ENCODE measurements at places on chromosomes 7 and 10.

- no peak for DNase-seq
These were observed 7.7 kb upstream of the TMEM120A start for GRCh38 chr7:76002139-76002538.

- DNase-seq = no peak
These were observed 24.5 kb downstream of the FOXK1 start for GRCh38 chr7:4706384-4707216.

DNA sequence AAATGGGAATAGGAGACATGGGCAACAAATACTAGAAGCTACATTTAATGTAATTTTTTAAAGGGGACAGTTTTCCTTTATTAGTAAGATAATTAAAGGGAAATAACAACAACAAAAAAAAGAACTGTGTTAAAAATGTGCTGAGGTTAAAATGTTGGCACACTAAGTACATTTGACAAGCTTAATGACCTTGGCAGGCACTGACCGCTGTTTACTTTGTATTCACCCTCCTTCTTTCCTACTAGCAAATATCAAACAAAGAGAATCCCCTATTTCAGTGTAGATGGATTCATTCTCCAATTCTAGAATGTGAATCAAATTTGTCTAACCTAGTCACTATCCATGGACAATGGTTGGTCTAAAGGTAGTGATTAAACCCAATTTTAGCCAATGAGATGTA is 77.5 kb upstream of the TOMM7 start:
- no peak for DNase-seq

- no peak for DNase-seq
These were observed 4.7 kb upstream of the LANCL2 start for GRCh38 chr7:55360486-55360885.

DNA sequence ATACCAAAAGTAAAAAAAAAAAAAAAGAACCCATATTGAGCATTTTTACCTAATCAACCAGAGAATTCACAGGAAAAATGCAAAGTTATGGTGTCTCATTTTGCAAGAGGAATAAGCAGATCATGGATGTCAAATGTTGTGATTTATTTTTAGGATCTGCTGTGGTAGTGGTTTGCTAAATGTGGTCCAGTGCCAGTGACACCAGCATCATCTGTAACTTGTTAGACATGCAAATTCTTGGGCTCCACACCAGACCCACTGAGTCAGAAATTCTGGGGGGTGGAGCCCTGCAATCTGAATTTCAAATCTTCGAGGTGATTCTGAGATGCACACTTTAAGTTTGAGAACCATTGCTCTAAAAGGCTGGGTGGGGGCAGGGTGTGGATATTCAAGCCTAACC is 30.1 kb upstream of the ZEB1 start:
- DNase-seq = no peak

DNA sequence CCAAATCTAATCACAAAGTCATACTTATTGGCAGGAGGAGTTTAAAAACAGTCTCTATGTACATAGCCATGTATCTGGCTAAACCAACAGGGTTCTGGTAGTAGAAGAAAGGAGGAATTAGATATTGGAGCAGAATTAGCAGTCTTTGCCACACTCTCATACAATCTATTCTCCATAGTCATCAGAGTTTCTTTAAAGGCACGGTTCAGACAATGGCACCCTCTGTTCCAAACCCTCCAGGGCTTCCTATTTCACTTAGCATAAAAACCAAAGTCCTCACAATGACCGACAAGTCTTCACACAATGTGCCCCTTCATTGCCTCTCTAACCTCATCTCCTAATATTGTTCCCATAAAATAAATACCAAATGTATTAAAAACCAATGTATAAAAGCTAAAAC is 12.7 kb downstream of the ZNF438 start:
- DNase-seq = no peak

- no peak for DNase-seq
These were observed 377.7 kb upstream of the NUPR2 start for GRCh38 chr7:56493704-56494450.

DNA sequence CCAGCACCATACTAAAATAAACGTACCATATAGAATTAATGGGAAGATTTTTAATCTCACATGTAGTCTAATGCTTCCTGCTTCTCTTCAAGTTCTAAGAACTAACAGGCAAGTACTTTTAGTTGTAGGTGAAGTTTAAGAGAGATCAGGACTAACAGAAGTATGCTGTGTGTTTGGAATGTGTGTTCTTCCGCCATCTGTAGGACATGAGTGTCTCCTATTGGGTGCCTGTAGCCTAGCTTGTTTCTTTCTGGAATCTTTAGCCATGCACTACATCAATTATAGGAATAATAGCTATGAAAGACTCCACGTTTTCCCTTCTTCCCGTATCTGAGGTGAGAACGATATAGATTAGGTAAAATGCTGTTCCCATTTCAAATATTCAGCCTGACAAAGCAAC is 140.2 kb upstream of the AHR start:
- DNase-seq = no peak

DNA sequence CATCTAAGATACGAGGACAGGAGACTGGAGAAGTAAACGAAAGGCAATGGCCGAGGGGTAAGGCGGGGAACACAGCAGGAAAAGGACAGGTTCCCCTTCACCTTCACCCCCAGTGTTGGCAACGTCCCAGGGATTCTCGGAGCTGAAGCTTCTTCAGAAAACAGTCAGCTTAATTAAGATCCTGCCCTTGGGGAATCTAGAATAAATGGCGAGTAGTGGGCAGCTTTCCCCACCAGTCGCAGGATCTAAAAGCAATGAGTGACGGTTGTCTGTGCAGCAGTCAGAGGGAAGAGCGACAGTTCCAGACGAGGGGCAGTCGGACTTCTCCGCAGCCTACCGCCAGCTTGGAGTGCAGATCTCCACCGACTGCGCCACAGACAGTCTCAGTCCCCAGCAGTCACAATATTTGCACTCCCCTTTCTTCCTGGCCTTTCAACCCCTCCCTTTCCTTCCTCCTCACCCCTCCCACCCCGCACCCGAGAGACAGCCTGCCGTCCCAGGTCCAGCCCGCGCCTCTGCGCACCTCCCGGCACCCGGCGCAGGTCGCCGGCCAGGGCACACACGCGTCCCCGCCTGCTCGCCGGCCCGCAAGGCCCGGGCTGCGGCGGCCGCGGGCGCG is 10.9 kb upstream of the SP8 start:
- DNase-seq = no peak

GRCh38 chr7:105611856-105612775 is 30.8 kb upstream of the EFCAB10 start:
- DNase-seq = no peak

- no peak for DNase-seq
These were observed 118.6 kb upstream of the RET start for GRCh38 chr10:42958142-42958868.

GRCh38 chr7:105830405-105831301 is 45.7 kb downstream of the ATXN7L1 start:
- DNase-seq = no peak

GRCh38 chr10:88616250-88616977 is 29.9 kb downstream of the LIPJ start:
- no peak for DNase-seq

DNA sequence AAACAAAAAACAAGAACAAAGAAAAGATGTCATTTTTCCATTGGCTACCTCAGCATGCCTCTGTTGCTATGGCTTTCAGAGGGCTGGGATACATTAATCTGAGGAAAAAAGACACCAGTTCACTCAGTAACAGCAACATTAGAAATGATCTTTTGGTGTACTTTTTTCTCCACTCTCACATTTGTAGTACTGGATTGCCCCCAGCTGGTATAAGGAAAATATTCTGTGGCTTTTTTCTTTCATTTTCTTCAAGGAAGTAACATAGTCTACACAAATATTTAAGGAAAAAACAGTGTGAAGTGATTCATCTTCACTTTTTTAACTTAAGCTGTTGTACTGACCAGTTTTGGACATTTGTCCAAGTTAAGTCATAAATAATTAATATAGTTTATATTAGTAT is 482.3 kb downstream of the SORCS1 start:
- no peak for DNase-seq

DNA sequence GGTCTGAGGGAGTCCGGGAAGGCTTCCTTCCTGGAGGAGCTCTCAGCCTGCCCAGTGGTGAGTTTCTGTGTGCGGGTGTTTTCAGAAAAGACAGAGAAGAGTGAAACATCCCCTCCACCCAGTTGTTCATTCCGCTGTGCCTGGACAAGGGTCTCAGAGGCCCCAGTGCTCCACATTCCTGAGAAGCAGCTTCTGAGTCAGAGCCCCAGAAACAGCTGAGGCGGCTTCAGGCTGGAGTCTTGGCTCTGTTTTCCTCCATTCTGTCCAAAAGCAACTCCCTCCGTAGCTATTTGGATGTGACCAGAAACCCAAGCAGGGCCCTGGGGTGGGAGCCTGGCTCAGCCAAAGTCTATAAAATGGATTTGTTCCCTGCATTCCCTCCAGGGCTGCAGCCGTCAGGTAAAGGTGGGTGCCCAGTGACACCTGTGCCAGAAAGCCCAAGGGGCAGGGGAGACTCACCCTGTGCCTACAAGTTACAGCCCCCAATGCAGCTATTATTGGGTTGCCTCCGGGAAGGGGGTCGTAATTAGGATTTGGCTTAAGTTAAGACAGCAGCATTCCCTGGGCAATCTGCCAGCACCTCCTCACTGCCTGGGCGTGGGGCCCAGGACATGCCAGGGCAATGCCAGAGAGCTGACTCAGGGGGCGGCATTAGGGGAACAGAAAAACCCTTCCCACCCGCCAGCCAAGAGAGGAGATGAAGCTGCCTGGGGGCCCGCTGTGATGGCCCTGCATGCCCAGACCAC is 13.1 kb upstream of the CAMK2G start:
- peak; percentile 95 for DNase-seq

DNA sequence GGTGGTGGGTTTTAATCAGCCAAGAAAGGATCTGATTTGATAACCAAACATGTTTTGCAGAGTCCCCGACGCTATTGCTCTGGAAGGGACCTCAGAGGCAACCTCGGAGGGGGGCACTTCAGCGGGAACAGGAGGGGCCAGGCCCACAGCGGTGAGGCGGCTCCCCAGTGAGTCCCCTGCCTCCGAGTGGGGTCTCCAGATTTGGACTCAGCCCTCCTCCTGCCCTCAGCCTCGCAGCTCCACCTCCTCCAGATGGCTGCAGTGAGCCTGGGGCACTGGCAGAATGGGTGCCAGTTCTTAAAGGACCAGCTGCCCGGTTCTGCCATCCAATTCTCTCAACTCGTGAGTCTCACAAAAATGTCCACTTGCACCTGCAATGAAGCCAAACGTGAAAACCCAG is 61.0 kb upstream of the NANOS1 start:
- DNase-seq = no peak

- no peak for DNase-seq
These were observed 37.2 kb downstream of the FIGNL1 start for GRCh38 chr7:50412973-50413372.

DNA sequence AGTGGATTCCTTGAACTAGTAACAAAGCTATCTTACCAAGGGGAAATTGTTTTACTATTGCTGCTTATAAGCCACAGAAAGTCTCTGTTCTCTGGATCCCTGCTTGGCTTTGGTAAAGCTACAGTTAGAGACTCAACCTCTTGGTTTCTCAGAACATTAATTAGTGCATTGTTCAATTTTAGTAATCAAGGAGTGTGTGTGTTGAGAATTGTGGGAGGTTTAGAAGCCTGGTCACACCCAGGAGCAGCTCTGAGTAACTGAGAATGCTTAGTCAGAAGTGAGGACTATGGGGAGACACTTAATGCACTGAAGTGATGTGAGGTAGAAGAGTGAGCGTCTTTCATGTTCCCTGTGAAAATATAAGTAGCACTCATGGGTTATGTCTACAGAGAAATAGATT is 8.2 kb upstream of the ACTA2 start:
- DNase-seq = no peak

GRCh38 chr7:4814433-4814832 is 39.0 kb downstream of the AP5Z1 start:
- DNase-seq = no peak

GRCh38 chr7:105827151-105827875 is 49.1 kb downstream of the ATXN7L1 start:
- no peak for DNase-seq

DNA sequence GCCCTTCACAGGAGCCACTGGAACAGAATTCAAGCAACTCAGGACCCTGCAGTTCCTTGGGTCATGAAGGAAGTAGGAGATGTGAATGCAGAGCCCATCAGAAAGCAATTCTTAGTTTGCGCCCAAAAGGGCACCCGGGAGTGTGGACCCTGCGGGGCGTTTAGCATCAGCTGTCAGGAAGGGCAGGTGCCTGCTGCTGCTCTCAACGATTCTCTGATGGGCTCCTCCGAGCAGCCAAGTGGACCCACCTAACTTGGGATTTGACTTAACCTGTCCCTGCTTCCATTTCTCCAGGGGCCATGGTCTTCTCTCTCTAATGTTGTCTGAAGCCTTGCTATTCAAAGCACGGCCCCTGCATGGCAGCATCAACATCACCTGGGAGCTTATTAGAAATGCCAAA is 17.1 kb downstream of the CPA5 start:
- no peak for DNase-seq

GRCh38 chr10:122782911-122783310 is 62.7 kb downstream of the CUZD1 start:
- no peak for DNase-seq

- no peak for DNase-seq
These were observed 80.4 kb downstream of the CLEC2L start for GRCh38 chr7:139603896-139604295.

DNA sequence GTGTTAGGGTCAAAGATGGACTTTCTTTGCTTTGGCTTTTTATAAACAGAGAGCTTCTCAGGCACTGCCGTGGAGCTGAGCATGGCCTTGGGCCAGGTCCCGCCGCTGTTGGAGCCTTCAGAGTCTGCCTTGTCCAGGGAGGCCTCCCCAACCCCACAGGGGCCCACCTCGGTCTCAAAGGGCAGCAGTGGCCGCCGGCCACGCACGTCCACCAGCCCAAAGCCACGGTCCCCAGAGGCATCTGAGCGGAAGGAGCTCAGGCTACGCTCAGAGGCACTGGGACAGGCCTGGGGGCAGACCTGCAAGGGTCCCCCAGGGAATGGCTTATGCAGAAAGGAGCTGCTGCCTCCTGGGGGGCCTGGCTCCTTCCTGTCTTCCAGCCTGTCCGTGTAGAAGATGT is 105.0 kb downstream of the DLG5 start:
- no peak for DNase-seq

GRCh38 chr10:103429647-103430046 is 22.5 kb downstream of the CALHM2 start:
- no peak for DNase-seq

DNA sequence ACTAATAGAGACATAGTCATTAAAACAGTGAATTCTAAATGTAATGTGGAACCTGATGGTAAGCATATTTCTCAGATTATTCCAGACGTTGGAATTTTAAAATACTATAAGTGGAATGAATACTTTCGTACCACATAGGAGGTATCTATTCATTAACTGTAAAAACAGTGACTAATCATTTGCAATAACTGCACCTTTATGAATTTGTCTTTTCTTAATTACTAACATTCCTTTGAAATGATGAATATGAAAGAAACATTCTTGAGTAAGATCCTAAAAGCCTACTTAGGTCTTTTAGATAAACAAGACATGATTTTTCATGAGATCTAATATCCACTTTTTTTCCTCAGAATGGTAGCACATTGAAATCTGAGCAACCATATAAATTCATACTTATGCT is 549.0 kb upstream of the LRRN3 start:
- no peak for DNase-seq

GRCh38 chr10:56912043-56912442 is 551.0 kb upstream of the ZWINT start:
- no peak for DNase-seq

Data from aorta (tissue), 5 donors.